ENCODE measurements at places on chromosomes 6 and 20.
A peak's percentile ranks its signal among the peaks of the same experiment; 100 is the strongest.

- DNase-seq = no peak
Measured at GRCh38 chr6:84448331-84448730, 220.9 kb upstream of the CEP162 start.

- DNase-seq = no peak
Measured at GRCh38 chr6:514396-514978, 122.9 kb downstream of the IRF4 start.

DNA sequence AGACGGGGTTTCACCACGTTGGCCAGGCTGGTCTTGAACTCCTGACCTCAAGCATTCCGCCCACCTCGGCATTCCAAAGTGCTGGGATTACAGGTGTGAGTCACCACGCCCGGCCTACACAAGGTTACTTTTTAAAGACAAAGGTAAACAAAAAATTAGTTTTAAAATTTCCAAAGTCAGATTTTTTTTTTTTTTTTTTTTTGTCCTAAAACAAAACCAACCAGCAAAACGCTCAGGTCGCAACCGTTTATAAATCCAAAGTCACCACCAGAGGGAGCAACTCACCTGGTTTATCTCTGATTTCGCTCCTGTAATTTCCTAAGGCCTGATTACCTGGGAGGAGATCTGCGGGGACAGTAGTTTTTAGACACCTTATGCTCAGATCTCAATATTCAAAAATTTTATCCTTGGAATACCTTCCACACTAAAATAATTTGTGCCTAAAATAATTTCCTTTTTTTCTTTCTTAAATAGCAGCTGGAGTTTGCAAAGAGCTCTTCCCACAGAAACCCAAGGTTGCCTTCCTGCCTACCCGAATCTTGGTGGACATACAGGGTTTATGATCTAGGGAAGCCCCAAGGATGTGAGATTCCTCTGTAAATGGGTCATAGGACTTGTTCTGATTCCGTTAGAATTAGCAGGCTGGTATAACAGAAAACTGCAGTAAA lies 19.8 kb upstream of the TREM1 start:
- peak; percentile 64 for DNase-seq

DNA sequence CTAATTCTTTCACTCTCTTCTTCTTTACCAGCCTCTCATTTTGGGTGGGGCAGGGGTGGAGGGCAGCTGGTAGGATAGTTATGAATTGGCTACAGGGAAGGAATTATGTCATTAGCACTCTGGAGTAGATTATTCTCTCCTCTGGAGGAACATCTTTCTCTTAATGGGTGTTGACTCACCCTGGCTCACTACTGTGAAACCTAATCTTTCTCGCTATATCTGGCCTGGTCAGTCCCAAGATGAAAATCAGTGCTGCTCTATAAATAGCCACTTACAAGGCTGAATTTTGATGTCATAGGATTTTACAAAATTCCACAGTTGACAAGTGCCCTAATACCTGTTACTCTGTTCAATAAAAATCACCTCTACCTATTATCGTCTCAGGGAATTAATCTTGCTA lies 151.3 kb downstream of the COL9A1 start:
- no peak for DNase-seq

- DNase-seq = peak; percentile 18
Measured at GRCh38 chr6:3090013-3090412, 21.7 kb downstream of the RIPK1 start.

- DNase-seq = no peak
Measured at GRCh38 chr6:53481323-53481722, 63.6 kb downstream of the GCLC start.

DNA sequence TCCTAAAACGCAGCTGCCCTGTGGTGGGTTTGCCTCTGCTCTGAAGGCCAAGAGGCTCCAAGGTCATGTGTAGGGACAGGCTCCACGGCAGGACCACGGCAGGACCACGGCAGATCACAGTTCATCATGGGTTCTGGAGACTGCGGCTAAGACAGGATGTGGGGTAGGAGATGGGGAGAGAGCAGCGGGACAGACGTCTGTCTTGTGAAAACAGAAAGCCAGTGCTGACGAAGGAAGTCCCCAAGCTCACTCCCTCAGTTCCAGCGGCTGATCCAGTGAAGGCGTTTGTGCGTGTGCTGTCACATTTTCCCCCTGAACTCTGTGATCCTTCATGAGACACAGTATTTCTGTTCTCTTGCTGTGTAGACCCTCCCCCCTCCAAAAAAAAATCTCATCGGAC lies 67.9 kb upstream of the PTGIS start:
- no peak for DNase-seq

DNA sequence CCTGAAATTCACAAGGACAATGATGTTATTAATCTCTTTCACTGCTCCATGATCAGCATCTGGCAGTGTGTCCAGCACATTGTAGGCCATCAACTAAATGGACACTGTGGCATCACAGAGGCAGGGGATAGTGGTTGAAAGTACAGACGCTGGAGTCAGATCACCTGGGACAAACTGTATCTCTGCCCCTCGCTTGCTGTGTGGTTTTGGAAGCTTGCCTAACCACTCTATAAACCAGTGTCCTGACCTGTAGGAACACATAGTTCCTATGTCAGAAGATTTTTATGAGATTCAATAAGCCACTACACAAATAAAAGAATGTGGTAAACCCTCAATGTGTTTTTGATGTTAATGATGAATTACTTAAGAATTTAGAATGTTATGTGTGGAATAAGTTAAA lies 219.3 kb upstream of the RNF217 start:
- DNase-seq = no peak

GRCh38 chr6:135021310-135022049 lies 33.1 kb downstream of the HBS1L start:
- DNase-seq = no peak

DNA sequence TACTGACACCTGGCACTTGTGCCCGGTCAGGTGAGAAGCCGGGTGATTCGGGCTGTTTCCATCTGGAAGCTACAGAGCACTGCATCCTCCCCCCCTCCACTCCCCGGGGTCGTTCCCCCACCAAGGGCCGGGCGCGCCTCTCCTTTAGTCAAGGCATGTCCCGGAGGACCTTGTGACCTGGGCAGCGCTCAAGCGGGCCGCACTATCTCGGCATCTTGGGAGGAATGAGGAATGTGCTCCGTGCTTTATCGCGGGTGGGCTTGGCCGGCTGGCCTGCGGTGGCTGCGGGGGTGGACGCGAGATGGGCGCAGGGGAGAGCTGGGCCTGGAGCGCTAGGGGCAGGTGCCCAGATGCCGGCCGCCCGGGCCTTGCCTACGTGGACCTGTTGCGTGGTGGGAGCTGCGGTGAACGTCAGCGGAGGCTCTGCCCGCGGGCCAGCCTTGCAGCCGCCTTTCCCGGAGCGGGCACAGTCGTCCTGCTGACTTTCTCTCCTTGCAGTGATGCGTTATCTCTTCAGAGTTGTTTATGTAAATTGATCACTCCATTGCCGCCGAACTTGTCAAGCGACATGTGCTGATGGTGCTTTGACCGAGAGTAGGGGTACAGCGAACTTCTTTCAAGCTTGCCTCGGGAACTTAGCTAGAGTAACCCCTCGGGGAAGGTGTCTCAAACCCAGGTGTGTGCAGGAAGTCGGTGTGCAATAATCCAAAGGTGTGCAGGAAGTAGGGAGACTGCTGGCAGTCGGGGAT lies 1.1 kb downstream of the LRRC1 start:
- DNase-seq = peak; percentile 36

GRCh38 chr6:41054511-41054910 lies 1.5 kb downstream of the APOBEC2 start:
- no peak for DNase-seq

- peak; percentile 49 for DNase-seq
Measured at GRCh38 chr6:42075159-42075838, 25.0 kb downstream of the TAF8 start.

DNA sequence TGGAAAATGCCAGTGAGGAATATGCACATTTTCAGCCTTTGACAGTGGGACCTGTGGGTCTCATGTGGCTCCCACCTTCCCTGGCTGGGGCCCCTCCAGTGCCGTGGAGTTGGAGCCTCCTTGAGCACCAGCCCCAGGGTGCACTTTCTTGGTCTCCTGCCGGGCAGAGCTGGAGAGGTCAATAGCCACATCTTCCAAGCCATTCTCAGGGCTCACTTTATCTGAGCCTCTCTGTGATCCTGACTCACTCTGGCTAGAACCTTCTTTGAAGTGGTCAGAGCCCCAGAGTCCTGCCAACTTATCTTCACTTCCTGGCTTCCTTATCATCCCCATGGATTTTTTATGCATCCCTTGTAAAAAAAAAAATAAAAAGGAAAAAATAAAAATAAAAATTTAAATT lies 5.7 kb downstream of the VSX1 start:
- no peak for DNase-seq

GRCh38 chr6:30957716-30958115 lies 16.9 kb downstream of the MUCL3 start:
- DNase-seq = no peak

GRCh38 chr6:57190140-57190539 lies 18.0 kb downstream of the BAG2 start:
- no peak for DNase-seq

DNA sequence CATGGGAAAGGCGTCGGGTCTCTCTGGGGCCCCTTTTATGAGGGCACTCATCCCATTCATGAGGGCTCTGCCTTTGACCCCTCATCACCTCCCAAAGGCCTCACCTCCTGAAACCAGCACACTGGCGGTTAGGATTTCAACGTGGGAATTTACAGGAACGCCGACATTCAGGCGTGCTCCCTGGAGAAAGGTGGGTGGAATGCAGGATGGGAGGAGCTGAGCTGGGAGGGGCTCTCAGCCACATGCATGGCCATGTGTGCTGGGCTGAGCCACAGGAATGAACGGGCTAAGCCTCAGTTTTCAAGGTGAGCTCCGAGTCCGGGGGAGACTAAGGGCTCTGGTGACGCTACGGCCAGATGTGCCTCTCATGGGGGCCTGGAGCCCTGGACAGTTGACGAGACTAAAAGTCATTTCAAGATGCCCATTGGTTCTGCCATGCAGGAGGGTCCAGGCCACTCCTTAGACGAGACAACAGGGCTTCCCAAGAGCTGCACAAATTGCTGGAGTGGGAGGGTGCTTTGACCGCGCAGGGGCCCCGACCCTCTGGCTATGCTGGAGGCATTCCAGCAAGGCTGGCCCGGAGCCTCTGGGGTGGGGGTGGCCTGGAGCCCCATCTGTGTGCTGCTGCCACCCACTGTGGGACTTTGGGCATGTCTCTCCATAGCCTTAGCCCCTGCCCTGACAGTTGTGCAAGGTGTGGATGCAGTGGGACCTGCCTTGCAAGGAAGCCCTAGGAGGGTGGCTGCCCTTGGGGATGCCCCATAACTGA lies 3.8 kb upstream of the ARFGAP1 start:
- DNase-seq = no peak

- no peak for DNase-seq
Measured at GRCh38 chr6:72316675-72317380, 305.0 kb upstream of the KCNQ5 start.

- no peak for DNase-seq
Measured at GRCh38 chr6:144364208-144364720, 79.1 kb downstream of the UTRN start.

DNA sequence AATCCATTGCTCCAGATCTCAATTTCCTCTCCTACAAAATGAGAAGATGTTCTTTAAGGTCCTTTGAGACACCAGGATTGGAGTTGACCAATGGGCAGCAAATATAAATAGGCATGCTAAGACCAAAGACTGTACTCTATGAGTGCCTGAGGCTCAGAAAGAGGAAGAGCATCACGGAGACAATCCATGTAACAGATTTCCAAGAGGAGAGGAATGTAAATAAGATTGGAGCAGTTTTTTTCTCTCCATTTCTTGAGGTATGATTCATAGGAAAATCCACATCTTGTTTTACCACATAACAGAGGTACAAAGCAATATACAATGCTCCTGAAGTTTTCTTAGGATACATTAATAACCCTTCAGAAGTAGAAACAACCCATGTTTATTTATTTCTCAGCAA lies 109.8 kb downstream of the UBE3D start:
- no peak for DNase-seq

GRCh38 chr6:34961574-34961973 lies 72.5 kb downstream of the ANKS1A start:
- DNase-seq = no peak

GRCh38 chr6:139474145-139475108 lies 100.0 kb upstream of the CITED2 start:
- no peak for DNase-seq

DNA sequence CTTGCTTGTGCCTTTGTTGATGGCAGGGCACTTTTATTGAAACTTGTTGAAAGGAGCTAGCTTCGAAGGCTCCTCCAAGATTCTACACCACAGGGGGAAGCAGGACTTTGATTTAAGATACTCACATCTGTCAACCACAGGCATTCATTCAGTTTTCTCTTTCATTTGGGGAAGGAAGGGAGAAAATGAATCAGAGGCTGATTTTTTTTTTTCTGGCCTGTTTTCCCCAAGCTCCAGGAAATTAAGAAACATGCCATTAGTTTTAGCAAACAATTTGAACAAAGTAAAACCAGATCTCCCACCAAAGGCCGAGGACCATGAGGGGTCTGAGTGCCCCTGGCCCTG lies 8.7 kb upstream of the APCDD1L start:
- DNase-seq = no peak

- DNase-seq = no peak
Measured at GRCh38 chr6:137964876-137965275, 97.8 kb downstream of the TNFAIP3 start.

- DNase-seq = no peak
Measured at GRCh38 chr6:140729521-140729920, 1355.1 kb upstream of the CITED2 start.

DNA sequence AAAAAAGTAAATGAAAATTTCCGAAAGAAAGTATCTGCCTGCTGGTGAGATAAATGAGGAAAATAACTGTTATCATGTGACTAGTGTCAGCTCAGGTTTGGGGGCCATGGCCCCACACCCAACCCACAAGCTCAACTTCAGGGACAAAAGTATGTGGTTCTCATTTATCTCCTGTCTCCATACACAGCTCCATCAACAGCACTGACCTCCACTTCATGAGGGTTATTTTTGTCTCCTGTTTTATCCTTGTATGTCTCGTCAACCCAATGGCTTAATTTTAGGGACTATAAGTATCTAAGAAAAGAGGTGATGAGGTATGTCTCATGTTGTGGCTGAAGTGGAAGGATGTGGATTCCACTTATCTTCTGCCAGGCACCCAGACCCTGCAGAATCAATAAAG lies 271.6 kb upstream of the RIN2 start:
- no peak for DNase-seq

DNA sequence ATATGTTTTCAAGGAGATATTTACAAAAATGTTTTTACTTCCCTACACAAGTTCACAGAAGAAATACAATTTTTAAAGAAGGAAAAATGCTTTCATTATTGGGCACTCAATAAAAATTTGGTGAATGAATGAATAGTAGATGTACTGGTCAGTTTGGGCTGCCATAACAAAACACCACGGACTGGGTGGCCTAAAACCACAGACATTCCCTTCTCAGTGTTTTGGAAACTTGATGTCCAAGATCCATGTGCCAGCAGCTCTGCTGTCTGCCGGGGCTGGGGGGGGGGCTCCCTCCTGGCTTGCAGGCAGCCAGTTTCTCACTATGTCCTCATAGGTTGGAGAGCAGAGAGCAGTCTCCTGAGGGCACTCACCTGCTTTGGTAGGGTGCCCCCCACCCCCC lies 62.0 kb downstream of the FAM120B start:
- DNase-seq = no peak

- DNase-seq = no peak
Measured at GRCh38 chr20:59043698-59044097, 1.1 kb upstream of the PRELID3B start.
